ENCODE measurements at places on chromosomes 2 and 18.

- DNase-seq = no peak
These were observed 506.9 kb downstream of the BCL11A start for GRCh38 chr2:60046529-60046928.

DNA sequence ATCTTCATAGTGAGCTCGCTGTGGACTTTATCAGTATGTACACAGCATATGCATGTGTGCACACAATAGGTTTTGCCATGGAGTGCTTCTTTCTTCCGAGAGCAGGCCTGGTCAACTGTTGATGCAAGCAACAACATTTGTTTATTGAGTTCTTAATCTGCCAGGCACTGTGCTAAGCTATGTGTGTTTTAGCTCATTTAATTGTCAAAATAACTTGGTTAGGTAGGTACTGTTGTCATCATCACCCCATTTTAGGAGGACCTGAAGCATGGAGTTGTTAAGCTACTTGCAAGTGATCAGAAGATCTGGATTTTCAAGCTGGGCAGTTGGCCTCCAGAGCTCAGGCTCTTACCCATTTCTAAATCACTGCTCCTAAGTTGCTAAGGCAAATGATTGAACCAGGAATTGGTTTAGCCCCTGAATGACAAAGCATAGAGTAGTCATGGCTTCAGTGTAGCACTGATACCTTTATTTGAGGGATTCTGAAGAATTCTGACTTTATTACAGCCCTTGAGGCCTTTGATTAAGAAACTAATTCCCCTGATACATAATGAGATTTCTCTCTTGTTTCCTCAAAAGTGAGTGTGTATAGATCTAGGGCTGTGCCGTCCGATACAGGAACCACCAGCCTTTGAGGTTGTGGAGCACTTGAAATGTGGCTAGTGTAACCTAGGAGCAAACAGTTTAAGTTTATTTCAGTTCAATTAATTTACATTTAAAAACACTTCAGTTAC is 132.9 kb downstream of the FMNL2 start:
- DNase-seq = no peak

- no peak for DNase-seq
These were observed 135.8 kb downstream of the CELF4 start for GRCh38 chr18:37429791-37430190.

- no peak for DNase-seq
These were observed 212.6 kb upstream of the SP5 start for GRCh38 chr2:170502361-170503130.

GRCh38 chr18:21897811-21898210 is 157.2 kb downstream of the MIB1 start:
- DNase-seq = peak; percentile 1

DNA sequence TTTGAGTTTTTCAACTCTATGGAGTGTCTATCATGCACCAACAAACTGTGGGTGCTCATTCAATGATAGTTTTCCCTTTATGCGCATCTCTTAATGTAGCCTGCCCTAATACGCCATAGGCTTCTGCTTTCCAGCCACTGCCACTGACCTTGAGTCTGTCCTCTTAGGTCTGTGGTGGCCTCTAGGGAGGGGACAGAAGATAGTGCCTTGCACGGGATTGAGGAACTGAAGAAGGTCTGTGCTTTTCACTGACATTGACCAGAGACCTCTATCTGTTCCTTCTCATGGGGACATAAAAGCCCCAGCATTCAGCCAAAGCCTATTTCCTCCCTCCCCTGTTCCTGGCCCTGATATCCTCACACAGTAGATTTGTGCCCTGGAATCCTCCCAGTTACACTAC is 2.3 kb downstream of the GCKR start:
- no peak for DNase-seq

DNA sequence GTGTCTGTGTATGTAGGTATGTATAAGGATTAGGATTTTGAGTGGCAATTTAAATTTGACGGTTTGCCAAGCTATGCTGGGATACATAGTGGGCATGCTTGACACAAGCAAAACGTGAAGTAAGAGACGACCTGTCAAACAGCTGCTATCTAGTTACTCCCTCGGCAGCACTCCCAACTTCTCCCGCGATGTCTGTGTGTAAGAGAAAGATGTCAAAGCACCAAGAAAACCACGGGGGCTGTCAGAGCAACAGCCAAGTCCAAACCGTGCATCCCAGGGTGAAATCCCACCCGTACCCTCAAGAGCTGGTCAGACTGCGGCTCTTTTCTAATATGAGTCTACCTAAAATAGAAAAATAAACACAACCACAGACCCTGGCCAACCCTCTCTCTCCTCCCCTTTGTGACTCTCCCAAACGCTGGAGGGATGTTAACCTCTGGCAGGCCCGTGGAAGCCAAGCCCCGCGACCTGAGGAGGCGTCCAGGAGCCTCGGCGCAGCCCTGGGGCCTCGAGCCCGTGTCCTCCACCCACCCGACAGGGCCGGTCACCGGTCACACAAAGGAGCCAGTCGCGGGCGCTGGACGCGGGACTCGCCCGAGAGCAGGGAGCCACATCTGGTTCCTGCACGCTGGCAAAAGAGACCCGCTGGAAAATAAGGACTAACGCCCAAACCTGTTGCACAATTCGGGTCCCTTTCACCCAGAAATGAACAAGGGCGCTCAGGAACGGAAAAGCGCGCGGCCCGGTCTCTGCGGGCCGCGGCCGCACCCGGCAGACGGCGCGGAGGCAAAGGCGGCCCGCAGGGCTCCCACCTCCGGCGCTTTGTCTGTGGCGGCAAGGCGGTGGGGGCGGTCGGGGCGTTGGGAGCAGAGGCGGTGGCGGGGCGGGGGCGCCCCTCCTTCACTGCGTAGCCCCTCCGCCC is 925 bp downstream of the SESTD1 start:
- peak; percentile 52 for DNase-seq

DNA sequence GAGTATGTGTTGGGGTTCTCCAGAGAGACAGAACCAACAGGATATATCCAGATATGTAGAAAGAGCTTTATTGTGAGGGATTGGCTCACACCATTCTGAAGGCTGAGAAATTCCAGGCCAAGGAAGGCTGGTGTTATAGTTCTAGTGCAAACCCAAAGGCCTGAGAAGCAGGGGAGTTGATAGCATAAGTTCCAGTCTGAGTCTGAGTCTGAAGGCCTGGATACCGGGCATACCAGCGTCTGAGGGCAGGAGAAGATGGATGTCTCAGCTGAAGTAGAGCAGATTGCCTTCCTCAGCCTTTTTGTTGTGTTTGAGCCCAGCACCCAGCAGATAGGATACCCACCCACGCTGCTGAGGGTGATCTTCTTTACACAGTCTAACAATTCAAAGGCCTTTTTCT is 211.7 kb upstream of the RASGRP3 start:
- DNase-seq = no peak

GRCh38 chr2:120720746-120721375 is 14.8 kb upstream of the GLI2 start:
- no peak for DNase-seq

Data from anterior cingulate cortex (tissue), 58 donors.